ENCODE measurements at places on chromosomes 6 and 20.

GRCh38 chr6:80921861-80922460 lies 815.5 kb downstream of the BCKDHB start:
- DNase-seq, result no peak

DNA sequence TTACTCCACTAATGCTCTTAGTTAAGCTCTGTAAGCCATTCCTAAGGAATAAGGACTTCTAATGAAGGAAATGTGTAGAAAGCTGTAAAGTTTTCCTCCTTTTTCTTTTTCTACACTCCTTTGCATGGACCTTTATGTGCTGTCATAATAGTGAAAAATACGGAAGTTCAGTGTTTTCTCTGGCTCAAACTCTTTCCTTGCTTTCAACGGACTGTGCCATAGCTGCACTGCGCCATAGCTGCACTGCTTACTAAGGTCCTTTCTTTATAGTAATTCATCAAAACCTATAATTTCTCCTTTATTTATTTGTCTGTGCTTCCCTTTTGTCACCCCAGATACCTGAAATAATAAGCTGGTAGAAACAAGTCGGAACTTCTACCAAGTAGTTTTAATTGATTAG lies 67.3 kb downstream of the RNF144B start:
- no peak for DNase-seq

GRCh38 chr20:35597186-35597585 lies 18.4 kb upstream of the SPAG4 start:
- no peak for DNase-seq

DNA sequence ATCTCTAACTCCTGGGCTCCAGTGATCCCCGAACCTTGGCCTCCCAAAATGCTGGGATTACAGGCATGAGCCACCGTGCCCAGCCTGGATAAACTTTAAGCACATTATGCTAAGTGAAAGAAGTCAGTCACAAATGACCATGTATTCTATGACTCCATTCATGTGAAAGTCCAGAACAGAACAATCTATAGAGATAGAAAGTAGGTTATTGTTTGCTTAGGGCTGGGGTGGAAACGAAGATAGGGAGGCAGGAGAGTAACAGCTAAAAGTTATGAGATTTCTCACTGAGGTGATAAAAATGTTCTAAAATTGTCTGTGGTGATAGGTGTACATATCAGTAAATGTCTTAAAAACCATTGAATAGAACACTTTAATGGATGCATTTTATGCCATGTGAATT lies 40.9 kb upstream of the CITED2 start:
- DNase-seq, result no peak

DNA sequence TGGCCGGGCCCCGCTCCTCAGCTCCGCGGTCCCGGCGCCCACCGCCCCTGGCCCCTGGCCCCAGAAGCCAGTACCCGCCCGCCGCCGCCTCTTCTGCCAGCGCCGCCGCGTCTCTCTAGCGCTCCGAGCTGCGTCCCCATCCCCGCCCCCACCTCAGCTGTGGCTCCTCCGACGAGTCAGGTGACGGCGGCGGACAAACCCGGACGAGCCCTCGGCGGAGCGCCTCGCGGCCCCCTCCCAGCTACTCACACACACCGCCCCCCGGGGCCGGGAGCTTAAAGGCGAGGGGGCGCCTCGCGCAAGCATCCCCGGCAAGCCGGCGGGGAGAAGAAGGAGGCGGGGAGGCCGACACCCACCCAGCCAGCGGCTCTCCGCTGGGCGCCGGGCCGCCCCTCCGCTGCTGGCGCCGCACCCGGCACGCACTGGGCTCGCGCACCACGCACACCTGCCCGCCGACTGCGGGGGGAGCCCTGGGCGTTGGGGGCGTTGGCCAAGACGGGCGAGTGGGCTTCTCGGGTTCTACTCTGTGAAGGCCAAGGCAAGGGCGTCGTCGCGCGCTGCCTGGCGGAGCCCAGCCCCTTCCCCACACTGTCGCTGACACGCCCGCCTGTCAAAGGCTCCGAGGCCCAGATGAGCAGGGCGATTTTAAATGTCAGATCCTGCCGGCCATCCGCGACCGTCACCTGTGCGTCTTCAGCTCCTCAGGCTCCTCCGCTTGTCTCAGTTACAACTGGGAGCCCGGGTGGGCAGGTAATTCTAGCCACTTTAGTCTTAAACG lies at the start of gene SNAP91:
Gene SNAP91 (minus strand): TSS at position 132 of the 778 bp plus-strand sequence. CDS start 1,174 bp downstream, outside the sequence.
- no peak for DNase-seq

GRCh38 chr6:19723545-19723944 lies 113.6 kb upstream of the ID4 start:
- no peak for DNase-seq

All from activated CD8-positive, alpha-beta memory T cell treated with anti-CD3 and anti-CD28 coated beads for 1 hour (primary cell).